ENCODE measurements at places on chromosomes 1 and 21.

DNA sequence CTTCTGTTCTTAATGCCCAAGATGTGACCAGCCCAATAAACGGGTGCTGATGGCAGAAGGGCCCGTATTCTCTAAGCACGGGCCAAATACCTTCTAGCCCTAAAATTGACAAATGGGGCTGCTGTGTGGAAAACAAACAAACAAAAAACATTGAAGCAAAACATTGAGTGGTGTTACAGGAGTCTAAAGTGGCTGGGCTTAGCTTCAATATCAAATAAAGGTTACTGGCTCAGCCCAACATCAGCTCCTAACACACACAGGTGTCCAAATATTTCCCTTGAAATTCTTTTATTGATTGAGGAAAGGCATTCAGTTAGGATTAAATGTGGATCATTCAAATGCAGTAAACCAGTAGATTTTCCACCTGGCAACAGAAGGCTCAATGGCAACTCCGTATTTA lies 13.3 kb upstream of the TTF2 start:
- DNase-seq: peak; percentile 79

DNA sequence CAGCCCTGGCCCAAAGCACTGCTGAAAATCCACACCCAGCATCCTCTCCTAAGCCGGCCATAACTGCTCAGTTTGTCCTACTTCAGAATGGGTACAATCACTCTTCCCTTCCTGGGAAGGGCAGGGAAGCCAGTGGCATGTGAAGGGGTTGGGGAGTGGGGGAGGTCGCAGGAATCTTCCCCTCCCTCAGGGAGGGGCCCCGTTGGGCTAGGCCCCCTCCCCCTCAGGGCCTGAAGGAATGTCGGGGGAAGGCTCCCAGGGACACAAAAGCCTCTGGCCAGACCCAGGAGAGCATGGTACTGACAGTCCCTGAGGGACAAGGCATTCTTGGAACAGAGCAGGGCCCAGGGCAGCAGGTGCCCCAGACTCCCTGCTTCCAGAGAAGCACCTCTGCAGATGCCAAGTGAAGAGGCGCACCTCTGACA lies 1.2 kb downstream of the ELOVL1 start:
- DNase-seq: no peak

GRCh38 chr1:31199236-31199790 lies 40.4 kb downstream of the NKAIN1 start:
- DNase-seq: no peak

DNA sequence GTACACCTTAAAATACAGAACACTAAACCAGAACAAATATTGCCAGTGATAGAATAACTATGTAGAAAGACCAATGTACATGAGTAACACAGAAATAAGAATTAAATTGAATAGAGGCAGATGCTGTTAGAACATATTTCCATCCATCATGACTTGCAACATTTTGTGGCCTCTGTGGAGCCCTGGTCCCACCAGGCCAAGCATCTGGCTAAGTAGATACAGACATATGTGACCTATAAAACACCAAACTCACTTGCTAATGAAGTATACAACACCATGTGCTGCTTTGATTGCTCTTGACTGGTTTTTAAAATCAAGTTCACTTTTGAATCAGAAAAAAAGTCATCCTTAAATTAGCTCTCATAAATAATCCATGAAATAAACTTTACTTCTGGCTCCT lies 20.5 kb downstream of the SLC19A2 start:
- DNase-seq: no peak

DNA sequence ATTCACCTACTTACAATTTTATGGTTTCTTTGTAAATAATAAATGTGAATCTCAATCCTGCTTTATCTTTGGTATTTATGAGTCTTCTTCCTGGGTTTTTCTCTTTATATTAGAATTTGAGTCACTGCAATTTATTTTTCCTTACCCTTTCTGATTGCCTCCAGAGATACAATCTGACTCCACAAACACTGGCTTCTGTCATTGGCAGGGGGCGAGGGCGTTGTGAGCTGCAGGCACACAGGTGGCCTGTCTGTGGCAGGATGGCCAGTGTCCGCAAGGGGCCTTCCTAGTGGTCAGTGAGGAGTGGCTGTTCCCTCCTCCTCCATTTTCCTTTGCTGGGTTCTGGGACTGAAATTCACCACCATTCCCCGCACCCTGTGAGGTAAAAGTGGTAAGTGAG lies 2.0 kb upstream of the MTARC1 start:
- DNase-seq: no peak

DNA sequence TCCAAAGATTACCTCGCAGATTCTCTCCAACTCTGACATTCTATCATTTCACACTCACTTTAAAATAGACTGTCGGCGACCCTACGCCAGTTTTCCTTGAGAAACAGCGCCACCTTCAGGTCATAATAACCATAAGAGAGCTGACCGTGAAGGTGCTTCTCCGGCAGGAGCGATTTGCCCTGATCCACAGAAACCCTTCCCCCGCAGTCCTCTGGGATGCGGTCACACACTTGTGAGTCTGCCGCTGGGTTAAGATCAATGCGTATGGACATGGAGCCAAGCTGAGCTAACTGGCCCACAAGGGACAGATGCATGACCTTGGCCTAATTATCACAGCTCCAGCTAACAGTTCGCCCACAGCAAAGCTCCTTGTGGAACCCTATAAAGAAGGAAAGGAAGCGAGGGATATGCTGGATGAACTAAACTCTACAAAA lies 32.8 kb upstream of the IFNAR2 start:
- DNase-seq: peak; percentile 35

DNA sequence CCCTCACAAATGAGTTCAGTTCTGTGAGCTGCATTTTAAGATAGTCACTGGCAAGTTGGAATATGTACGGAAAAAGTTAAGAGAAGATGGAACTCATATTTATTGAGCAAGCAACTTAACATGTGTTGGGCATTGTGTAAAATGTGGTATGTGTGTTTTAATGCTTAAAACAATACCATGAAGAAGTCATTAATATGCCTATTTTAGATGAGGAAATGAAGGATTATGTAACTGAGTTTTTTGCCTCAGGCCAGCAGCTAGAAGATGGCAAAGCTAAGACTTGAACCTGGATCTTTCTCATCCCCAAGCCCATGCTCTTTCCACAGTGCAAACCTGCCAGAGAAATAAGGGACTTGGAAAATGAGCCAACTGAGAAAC lies 48.9 kb downstream of the SPATA46 start:
- DNase-seq: no peak
